Stimulated activated naive CD8-positive, alpha-beta T cell treated with anti-CD3 and anti-CD28 coated beads, Interleukin-15, amount 100 ng/mL, for 72 hours (primary cell): ENCODE measurements at places on chromosomes 3 and 15.

DNA sequence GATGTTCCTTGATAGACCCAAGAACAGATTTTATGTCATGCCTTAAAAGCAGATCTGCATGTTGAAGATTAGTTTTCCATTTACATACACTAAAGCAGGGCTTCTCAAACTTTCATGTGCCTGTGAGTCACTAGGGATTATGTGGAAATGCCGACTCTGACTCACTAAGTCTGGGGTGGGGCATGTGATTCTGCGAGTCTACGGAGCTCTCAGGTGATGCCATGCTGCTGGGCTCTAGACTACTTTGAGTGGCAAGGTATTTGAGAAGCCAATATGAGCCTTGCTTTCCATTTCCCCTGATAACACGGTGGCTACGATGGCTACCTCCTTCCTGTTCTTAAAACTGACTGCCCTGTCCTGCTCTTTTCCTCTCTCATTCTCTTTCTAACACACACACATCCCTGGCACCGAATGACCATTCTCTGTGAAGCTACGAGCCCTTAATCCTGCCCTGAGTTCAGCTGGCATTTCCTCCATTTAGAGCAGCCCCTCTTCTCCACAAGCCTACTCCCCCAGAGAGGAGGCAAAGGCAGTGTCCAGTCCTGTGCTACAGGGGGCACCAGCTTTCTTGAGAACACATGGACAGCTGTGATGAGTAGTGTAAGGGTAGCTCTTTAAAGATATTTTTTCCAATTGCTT is 39.7 kb upstream of the PYGO1 start:
- no peak for DNase-seq

DNA sequence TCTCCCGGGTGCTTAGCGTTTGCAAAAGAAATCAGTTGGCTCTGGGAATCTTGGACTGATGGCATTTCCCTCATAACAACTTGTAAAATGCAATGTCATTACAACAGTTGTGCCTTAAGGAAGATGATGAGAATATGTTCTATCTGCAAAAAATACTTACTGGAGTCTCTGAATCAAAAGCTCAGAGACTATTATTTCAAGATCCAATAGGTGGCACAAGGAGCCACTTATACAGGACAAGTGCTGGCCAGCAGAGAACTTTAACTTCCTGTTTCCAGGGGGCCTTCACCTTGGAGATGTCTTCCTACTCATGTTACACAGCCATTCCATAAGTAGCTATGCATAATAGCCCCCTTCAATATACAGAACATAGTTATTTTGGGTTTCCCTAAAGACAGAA is 8.9 kb upstream of the RPS27L start:
- DNase-seq = no peak

DNA sequence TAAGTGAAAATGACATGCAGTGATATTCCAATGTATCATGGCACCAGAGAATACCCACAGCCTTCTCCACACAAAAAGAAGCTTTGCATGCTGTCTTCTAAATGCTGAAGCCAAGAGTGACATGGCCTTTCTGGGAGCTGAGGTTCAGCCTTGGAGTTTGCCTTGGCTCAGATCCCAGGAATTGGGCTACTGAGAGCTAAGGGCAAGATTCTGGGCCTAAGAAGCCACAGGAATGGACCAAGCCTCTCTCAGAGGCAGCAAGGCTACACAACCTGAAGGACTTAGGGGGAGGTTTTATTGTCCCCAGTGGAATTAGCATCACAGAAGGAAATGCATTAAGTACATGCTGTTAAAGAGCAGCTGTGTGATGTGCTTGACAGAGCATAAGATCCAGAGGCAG is 1078.5 kb downstream of the TUSC7 start:
- no peak for DNase-seq

GRCh38 chr3:143637133-143637532 is 211.1 kb downstream of the SLC9A9 start:
- DNase-seq = no peak

DNA sequence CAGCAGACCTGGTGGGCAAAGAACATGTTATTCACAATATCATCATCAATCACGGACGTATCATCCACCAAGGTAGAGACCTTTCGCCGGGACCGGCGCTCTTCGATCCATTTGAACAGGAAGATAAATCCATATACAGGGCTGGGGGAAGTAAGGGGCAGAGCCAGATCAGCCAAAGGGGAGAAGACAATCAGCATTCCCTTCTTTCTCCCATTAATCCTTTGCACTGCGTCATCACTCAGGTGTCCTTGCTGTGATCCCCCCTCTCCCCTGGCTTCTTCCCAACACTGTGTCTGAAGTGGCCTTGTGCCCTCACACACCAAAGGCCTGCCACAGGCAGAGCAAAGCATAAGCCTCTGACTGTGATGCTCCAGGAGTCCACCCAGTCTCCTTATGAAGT is 36.4 kb downstream of the SEMA3G start:
- DNase-seq = no peak

DNA sequence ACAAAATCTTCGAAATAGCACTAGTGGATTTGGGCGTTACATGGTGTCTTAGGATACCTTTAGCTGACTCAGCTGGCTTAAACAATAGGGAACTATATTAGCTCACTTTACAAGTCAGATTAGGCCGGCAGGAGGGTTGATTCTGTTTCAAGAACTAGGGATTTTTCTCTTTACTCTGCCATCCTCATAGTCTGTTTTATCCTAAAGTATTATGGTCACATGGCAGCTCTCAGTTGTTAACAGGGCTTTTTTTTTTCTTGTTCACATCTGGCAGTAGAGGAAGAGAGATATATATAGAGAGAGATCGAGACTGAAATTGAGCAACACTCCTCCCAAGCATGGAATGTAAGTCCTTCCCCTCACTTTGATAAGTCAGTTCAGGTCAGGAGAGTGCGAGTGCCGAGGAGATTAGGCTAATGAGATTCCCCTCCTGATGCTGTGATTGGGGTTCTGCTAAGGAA is 32.9 kb downstream of the CHP1 start:
- DNase-seq = no peak

GRCh38 chr15:100842756-100843730 is 36.6 kb upstream of the ALDH1A3 start:
- no peak for DNase-seq

DNA sequence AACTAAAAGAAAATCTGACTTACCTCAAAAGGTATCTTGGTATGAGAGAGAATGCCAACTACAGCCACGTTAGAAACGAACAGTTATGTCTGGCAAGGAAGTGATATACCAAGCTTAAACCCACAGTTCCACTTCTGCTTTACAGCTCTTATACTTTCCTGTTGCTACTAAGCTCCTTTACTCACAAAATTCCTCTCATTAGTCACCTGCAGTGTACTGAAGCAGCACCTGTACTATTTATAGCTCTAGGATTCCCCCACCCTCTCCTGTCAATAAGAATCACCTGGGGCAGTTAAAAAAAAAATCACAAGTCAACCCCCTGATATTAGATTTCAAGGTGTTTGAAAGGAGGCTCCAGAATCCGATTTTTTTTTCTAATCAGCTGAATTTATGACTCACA is 2.9 kb upstream of the TMEM266 start:
- no peak for DNase-seq
